ENCODE measurements at places on chromosomes 7 and 10.

DNA sequence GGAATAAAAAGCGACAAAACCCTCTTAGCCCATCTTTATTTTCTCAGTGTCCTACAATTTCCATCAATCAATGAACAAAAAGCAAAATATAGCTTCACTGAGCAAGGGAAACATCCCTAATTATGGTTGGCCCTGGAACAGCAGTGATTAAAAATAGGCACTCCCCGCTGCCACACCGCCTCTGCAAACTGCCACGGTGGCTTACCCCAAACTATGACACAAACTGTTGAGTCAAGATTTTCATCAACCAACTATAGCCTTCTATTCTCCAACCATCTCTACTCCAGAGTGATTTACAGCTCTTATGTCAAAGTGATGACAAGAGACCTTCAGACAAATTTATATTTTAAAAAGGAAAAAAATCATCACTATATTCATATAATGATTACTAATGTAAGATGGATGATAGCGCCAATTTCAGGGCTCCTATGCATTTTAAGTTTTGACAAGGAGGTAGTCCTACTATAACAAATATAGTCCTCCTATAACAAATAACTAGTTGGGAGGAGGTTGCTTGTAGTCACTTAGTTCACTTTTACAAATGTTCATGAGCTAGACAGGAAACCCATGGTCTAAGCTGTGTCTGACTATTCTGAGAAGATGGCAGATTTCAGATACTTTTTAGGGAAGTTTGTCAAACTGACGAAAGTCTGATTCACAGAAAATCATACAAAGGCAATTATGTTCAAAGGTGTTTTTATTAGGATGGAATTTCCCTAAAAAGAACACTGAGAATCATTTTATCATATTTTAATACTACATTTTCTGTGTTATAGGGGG is 26.3 kb downstream of the DENND11 start:
- no peak for DNase-seq

- no peak for DNase-seq
Measured at GRCh38 chr10:64574371-64574770, 1053.2 kb downstream of the REEP3 start.

DNA sequence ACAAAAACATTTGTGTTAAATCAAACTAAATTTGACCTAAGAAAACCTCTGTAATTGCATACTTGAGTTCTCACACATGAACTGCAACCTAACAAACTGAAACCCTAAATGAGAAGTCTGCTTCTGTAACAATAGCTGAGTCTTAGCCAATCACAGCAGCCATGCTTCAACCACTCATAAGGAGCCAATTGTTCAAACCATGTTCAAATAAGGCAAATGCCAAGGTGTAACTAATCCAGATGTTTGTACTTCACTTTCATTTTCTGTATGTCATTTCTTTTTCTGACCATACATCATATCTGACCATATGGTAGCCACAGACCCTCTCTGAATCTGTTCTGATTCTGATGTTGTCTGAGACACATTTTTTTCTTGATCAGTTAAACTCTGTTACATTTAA is 47.5 kb upstream of the ANTXRL start:
- no peak for DNase-seq

DNA sequence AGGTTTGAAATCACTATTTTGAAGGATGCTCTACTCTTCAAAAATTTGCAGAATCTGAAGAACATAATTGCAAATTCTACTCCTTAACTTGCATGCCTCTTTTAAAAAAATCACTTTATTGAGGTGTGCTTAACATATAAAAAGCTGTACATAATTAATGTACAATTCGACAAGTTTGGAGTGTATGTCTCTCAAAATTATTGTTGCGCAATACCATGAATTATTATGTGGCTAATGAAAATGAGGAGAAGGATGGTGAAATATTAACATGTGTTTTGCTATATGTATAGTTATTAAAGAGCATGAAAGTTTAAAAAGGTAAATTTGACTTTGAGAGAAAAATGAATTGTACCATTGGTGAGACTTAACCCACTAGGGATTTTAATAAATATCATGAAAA is 187.2 kb upstream of the MALRD1 start:
- DNase-seq, result no peak

DNA sequence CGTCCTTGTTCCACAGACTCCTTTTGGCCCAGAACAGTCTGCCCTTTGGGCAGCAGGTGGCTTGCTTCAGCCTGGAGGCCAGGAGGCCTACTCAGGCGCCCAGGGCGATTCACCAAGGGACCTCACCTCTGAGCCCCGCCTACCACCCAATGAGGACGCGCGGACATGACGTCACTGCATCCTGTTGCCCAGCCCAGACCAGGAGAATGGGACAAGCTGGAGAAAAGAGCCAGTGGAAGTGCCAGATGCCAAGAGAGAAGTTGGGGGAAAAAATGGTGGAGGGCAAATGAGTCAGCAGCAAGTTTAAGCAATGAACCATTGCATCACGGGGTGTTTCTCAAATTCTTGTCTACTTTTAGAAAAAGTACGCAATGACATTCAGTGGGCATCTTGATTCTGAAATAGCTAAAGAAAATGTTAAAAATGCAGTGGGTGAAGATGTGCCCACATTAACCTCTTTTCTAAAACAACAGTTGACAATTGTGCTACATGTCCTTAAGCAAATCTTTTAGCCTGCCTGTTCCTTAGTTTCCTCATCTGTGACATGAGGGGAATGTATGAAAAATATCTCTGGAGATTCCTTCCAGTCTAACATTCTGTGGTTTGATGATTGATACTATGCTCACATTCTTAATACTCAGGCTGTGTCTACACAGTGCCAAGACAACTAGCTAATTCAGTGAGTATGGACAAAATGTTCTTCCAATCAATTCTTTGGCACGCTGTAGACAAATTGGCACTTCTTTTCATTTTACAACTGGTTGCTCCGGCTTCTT is 23.9 kb upstream of the LEP start:
- no peak for DNase-seq
